ENCODE measurements at places on chromosomes 6 and 20. TPM values are rescaled to one million over a fixed set of nuclear protein-coding genes. Genes with fewer than 3 reads are reported as not detected.
A peak's percentile ranks its signal among the peaks of the same experiment; 100 is the strongest.

GRCh38 chr6:142155895-142156757 lies 9.1 kb downstream of the VTA1 start:
- no peak for DNase-seq
- H3K27me3 ChIP-seq = no peaks in the 10 kb centered on the region
- no peak overlapping the region for H3K4me3 ChIP-seq
- H3K4me1 ChIP-seq = peaks cover 11% of the 10 kb centered on the region
- H3K27ac ChIP-seq = no peak overlapping the region
- peaks cover 3% of the 10 kb centered on the region for H3K36me3 ChIP-seq

GRCh38 chr20:5095931-5096330 lies 23.8 kb downstream of the PCNA start:
- H3K4me3 ChIP-seq = no peak overlapping the region
- no peaks in the 10 kb centered on the region for H3K27me3 ChIP-seq
- no peaks in the 10 kb centered on the region for H3K4me1 ChIP-seq
- no peak for DNase-seq

DNA sequence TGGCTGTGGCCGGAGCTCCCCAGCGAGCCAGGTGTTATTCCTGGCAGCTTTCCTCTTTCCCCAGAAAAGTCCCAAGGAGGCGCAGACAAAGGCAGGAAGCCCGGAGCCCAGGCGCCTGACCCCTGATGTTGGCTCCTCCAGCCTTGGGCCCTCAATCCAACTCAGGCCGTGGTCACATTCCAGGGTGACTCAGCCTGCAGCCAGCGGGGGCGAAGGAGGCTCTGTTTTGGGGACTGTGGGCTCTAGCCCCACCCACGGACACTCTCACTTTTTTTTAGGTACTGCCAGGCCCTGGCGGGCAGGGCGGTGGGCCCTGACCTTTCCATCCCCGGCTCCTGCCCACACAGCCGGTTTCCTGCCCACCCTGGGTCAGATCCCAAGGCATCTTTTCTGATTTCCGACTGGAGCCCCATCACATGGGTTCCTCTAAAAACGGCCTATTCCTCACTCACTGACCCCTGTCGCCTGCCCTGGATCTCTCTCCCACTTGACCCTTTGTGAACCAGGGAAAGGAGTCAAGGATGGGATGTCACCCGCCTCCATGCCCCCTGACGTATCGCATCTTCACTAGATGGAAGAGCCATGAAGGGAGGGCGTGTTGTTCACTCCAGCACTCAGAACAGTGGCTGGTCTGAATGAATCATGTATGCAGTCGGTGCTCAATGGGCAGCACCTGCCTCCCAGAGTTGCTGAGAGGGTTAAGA lies 5.5 kb downstream of the PTGIS start:
- DNase-seq = no peak
- H3K4me3 ChIP-seq = no peak overlapping the region
- H3K27me3 ChIP-seq = peaks cover 50% of the 10 kb centered on the region
- no peak overlapping the region for H3K27ac ChIP-seq

DNA sequence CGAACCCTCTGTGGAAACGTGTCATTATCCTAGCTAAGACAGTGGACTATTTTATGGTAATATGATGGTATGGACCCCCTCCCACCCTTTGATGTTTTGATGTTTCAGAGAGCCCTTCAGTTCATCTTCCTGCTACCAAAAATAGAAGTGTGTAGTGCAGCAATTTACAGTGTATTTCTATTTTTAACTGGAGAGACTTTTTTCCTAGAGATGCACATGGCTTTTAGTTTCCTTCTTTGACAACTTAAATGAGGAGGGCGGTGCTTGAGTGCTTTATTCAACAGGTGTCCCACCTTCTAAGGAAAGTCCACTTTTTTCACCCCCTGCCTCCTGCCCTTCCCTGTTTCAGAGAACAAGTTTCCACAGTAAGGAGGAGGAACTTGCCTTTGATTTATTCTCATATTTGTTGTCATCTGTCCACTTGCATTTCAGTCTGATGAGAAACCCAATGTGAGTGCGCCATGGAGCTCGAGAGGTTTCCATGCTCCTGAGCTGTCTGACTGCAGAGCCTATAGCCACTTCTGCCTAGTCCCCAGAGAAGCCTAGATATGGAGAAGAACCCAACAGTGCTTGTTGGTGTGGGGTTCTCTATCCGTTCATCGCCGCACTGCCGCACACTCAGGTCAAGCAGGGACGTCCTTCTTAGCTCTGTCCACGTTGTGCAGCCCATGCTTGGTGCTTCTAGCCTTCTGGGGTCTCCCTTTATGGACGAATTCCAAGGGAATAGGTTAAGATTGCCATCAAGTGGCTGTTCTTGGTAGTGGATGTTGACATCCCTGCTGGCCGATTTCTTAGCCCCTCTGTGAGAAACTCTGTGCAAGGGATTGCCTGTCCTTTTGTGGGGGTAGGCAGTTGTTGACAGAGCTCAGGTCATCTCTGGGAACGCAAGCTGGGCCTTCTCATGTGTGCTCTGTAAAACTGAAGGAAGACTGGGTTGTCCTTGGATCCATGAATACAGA lies 144.2 kb downstream of the JARID2 start:
- no peaks in the 10 kb centered on the region for H3K36me3 ChIP-seq
- no peak overlapping the region for H3K27ac ChIP-seq
- DNase-seq = no peak
- H3K4me1 ChIP-seq = peaks cover 49% of the 10 kb centered on the region
- H3K4me3 ChIP-seq = no peak overlapping the region

- peak overlapping the region; percentile 11 for H3K4me3 ChIP-seq
- H3K27ac ChIP-seq = peak overlapping the region; percentile 81
- H3K4me1 ChIP-seq = peaks cover 85% of the 10 kb centered on the region
- H3K36me3 ChIP-seq = peaks cover 42% of the 10 kb centered on the region
Observed at GRCh38 chr6:42021847-42022754, 28.2 kb upstream of the TAF8 start.

- peaks cover 12% of the 10 kb centered on the region for H3K27me3 ChIP-seq
- no peak overlapping the region for H3K4me3 ChIP-seq
- H3K27ac ChIP-seq = no peak overlapping the region
- DNase-seq = no peak
Observed at GRCh38 chr6:178119-178518, 114.2 kb upstream of the DUSP22 start.

GRCh38 chr20:52039790-52040189 lies 151.8 kb downstream of the ZFP64 start:
- H3K4me3 ChIP-seq = no peak overlapping the region
- no peaks in the 10 kb centered on the region for H3K27me3 ChIP-seq
- no peaks in the 10 kb centered on the region for H3K4me1 ChIP-seq
- H3K36me3 ChIP-seq = no peaks in the 10 kb centered on the region
- no peak for DNase-seq
- H3K27ac ChIP-seq = no peak overlapping the region

SIRPA gene
- total RNA-seq = 0.72 TPM

ZNF512B gene
- 23.7 TPM for total RNA-seq

- no peak overlapping the region for H3K4me3 ChIP-seq
- no peaks in the 10 kb centered on the region for H3K36me3 ChIP-seq
- no peaks in the 10 kb centered on the region for H3K4me1 ChIP-seq
- H3K27ac ChIP-seq = no peak overlapping the region
Observed at GRCh38 chr6:45698046-45698445, 317.6 kb downstream of the CLIC5 start.

OR2B6 gene
- total RNA-seq = not detected

GRCh38 chr6:46500382-46500781 lies 9.1 kb upstream of the RCAN2 start:
- H3K4me1 ChIP-seq = no peaks in the 10 kb centered on the region
- H3K27ac ChIP-seq = no peak overlapping the region
- H3K4me3 ChIP-seq = no peak overlapping the region
- H3K27me3 ChIP-seq = peaks cover 17% of the 10 kb centered on the region
- H3K36me3 ChIP-seq = no peaks in the 10 kb centered on the region

- H3K4me3 ChIP-seq = no peak overlapping the region
- no peak overlapping the region for H3K27ac ChIP-seq
- peaks cover 12% of the 10 kb centered on the region for H3K36me3 ChIP-seq
Observed at GRCh38 chr6:36858407-36858981, 16.1 kb downstream of the PPIL1 start.

AKIRIN2 gene
- 68.4 TPM for total RNA-seq

DNA sequence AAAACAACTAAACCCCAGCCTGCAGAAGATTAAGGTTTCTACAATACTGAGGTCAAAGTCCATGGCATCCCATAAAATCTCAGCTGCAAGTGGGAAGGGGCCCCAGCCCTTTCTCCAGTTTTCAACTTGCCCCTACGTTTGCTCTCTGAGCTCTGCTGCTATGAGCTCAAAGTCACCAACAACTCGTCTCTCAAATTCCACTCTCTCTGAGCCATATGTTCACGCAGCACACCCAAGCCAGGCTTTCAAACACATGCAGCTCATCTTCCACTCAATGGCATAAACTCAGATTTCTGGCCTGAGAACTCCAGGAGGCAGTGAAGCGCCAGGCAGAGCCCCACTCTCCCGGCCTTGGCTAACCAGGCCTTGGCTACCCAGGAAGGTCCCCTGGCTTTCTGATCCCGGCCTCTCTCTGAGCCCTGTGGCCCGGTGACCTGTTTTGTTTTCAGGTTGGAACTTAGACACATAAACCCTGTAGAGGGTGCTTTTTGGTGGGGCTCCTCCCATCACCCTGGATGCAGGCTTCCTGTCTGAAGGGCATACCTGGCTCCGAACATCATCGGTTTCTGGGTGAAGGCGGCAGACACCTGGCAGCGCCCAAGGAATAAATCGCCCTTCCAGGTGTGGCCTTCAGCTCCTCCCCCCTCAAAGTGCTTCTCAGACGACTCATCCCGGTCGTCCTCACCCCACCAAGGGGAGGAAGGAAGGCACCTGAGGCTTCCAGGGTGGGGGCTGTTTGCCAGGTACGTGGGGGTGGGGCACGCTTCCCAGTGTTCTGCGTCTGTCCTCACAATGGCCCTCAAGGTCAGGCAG lies 12.4 kb downstream of the SLC22A23 start:
- H3K4me3 ChIP-seq = no peak overlapping the region
- no peaks in the 10 kb centered on the region for H3K27me3 ChIP-seq
- DNase-seq = no peak
- peaks cover 7% of the 10 kb centered on the region for H3K36me3 ChIP-seq
- H3K27ac ChIP-seq = no peak overlapping the region
- peaks cover 7% of the 10 kb centered on the region for H3K4me1 ChIP-seq

GRCh38 chr20:58867211-58867610 lies 14.7 kb downstream of the GNAS start:
- H3K27me3 ChIP-seq = no peaks in the 10 kb centered on the region
- no peaks in the 10 kb centered on the region for H3K36me3 ChIP-seq
- H3K27ac ChIP-seq = no peak overlapping the region
- DNase-seq = no peak
- H3K4me3 ChIP-seq = no peak overlapping the region
- H3K4me1 ChIP-seq = no peaks in the 10 kb centered on the region

GRCh38 chr20:3209257-3209945 lies at the start of gene ITPA:
Gene ITPA (plus strand): TSS chr20:3209498. CDS start chr20:3209552, 54 bp downstream.
- H3K27me3 ChIP-seq = no peaks in the 10 kb centered on the region
- no peaks in the 10 kb centered on the region for H3K36me3 ChIP-seq
- DNase-seq = no peak
- peaks cover 24% of the 10 kb centered on the region for H3K4me1 ChIP-seq
- peak within 1 kb of the TSS; percentile 80 for H3K27ac ChIP-seq
- H3K4me3 ChIP-seq = peak within 1 kb of the TSS; percentile 73

DNA sequence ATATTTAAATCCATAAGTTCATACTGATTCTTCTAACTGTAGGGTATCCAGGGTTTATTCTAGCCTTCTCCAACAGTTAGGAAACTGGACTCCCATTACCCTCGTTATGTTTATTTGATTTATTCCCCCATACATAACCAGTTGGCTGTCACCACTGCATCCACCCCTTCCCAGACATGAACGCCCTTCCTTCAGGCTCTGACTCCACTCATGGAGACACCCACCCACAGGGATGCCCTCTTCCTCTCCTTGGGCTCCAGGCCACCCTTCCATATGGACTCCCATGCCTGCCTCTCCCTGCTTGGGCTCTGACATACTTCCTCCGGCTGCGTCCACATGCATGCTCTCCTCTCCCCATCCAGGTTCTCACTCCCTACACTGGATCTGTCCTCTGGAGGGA lies 124.0 kb downstream of the FIG4 start:
- peaks cover 5% of the 10 kb centered on the region for H3K36me3 ChIP-seq
- no peak overlapping the region for H3K27ac ChIP-seq
- H3K4me3 ChIP-seq = no peak overlapping the region
- DNase-seq = no peak
- no peaks in the 10 kb centered on the region for H3K27me3 ChIP-seq

DNA sequence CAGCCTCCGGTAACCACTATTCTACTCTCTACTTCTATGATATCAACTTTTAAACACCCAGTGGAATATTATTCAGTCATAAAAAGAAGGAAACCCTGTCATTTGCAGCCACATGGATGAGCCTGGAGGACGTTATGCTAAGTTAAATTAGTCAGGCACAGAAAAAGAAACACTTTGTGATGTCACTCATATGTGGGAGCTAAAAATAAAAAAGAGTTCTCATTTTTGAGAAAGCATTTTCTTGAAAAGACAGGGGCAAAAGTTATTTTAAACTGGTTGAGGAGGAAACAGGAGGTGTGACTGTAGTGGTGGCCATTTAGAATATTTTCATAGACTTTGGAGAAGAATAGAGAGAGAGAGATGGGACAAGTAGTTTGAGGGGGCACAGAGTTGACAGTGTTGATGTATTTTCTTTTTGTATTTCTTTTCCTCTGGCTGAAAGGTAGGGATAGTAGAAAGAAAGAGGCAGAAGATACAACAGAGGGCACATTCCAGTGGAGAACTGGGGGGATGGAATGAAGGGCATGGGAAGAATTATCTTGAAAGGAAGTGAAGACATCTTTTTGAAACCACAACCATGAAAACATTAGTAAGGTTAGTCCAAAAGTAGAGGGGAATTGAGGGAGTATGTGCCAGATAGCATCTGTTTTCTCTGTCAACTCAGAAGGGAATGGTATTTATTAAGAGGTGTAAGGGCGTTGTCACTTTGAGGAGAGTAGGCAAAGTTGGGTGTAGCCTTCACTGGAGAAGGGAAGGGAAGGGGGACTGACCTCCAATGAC lies 181.3 kb upstream of the GMDS start:
- H3K4me1 ChIP-seq = no peaks in the 10 kb centered on the region
- H3K36me3 ChIP-seq = no peaks in the 10 kb centered on the region
- H3K27me3 ChIP-seq = no peaks in the 10 kb centered on the region

- no peak for DNase-seq
- no peaks in the 10 kb centered on the region for H3K4me1 ChIP-seq
- H3K36me3 ChIP-seq = no peaks in the 10 kb centered on the region
Observed at GRCh38 chr20:20211274-20211987, 156.5 kb upstream of the INSM1 start.

DNA sequence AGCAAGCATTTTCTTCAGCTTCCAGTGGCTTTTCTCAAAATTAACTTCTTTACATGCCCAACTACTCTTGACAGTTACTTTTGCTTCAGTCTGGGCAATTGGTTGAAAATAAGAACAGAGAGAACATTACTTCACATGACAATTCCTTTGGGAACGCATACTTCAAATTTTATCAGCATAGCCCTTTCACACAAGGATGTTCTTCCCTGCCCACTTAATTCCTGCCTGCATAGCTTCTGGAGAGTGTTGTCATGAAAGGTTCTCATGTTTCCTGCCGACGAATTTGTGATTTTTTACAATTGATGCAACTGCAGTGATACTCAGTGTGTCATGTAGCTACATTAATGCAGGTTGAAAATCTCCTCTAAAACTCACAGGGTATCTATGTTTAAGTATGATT lies 22.0 kb upstream of the SNRNP48 start:
- H3K36me3 ChIP-seq = no peaks in the 10 kb centered on the region
- H3K4me1 ChIP-seq = no peaks in the 10 kb centered on the region
- H3K4me3 ChIP-seq = no peak overlapping the region
- no peak overlapping the region for H3K27ac ChIP-seq
- DNase-seq = no peak
- H3K27me3 ChIP-seq = peaks cover 13% of the 10 kb centered on the region
